Activated T-helper 9 cell treated with anti-CD3 and anti-CD28 coated beads, Interleukin-2, amount 50 U/mL, for 16 hours (primary cell): ENCODE measurements at places on chromosomes 1 and 21.
A peak's percentile ranks its signal among the peaks of the same experiment; 100 is the strongest.

DNA sequence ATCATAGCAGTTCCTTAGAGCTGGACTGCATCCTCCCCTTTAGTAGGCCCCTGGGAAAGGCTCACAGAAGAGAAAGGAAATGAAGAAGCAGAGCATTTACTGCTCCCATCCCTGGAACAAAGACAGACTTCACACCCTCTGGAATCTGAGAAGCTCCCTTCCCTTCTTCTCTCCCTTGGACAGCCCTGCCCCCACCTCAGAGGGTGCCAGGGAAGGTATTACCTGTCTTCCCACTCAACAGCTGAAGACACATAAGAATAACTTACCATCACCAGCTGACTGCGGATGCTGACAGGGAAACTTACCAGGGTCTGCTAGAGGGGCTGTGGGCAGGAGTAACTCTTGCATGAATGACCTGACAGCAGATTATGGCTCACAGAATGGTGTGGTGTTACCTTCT is 14.1 kb upstream of the FAAH start:
- no peak for DNase-seq

DNA sequence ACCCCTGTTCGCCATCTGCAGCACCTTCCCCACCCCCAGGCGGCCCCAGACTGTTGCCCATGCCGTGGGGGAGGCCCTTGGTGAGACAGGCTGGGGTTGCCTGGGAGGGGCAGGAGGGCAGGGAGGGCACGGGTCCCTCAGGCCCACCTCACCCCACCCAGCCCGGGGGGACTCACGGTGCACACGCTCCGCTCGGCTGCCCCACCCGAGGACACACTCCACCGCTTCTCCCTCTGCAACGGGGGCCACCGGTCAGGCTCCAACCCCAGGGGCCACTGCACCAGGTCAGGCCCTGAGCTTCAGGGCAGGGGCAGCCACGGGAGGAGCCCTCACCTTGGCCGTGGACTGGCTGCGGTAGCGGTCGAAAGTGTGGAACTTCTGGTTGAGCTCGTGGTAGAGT is 24.0 kb upstream of the COL16A1 start:
- no peak for DNase-seq

DNA sequence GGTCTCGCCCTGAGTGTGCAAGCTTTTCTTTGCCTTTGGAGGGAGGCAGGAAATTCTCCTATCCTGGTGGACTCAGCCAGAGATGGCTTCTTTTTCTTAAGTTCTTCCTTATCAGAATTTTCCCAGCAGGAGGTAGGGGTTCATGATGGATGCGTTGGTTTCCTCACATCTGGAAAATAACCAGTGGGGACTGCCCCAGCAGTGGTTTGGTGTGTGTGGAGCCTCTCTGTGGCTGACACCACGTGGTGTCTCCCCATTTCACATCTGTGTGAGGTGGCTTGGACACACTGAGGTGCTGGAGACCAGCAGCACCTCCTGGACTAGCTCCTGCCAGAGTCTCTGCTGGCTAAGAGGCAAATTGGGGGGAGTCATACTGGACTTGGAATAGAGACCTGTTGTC is 32.6 kb downstream of the B3GALT5 start:
- DNase-seq: no peak

- no peak for DNase-seq
Measured at GRCh38 chr21:36089946-36090345, 20.1 kb downstream of the CBR1 start.

GRCh38 chr1:26693599-26694572 is 1.9 kb upstream of the ARID1A start:
- no peak for DNase-seq

DNA sequence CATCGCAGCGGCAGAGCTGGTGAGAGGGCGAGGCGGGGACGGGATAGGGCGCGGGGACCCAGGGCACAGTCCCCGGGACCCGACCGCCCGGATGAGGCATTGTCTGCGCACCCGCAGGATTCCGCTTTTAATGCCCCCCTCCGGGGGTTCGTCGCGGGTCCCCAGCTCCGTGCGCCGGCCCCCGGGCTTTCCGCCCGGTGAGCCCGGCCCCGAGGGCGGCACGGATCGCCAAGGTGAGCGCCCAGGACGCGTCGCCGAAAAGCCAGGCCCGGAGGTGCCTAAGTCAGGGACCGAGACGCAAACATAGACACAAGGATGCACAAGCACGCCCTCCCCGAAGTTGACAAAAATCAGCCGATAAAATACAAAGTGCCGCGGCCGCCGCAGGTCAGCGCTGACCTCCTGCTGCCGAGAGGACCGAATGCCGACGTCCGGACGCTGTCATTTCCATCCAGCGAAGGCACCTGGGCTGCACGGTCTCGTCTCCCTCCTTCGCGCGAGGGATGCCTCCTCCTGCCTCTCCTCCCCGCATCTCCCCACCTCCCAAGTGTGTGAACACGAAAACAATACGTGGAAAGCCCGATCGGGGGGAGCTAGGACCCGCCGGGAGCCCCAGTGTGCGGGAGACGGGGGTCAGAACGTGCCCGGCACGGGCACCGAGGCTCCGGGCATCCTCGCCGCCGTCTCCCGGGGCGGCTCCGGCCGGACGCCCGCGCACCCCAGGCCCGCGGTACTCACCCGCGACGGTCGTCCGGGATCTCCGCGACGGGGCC is 101.1 kb upstream of the SOD1 start:
- peak; percentile 12 for DNase-seq

- DNase-seq: no peak
Measured at GRCh38 chr1:56557746-56558145, 21.6 kb downstream of the PLPP3 start.

- DNase-seq: no peak
Measured at GRCh38 chr1:66733348-66734017, 18.8 kb upstream of the DYNLT5 start.

DNA sequence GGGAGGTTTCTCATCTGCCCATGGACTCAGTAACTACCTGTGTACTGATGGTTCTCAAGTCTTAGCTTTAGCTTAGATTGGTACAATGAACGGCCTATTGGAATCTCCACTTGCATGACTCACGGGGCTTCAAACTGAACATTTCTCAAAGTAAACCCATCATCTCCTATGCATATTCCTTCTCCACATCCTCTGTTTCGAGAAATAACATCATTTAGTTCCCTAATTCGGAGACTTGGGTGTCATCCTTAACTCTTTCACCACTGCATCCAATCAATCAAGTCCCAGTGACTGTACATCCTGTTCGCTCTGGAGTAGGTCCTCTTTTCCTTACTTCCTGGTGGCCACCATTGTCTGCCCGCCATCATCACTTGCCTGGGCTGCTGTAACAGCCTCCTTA is 55.8 kb downstream of the LGR6 start:
- DNase-seq: no peak

DNA sequence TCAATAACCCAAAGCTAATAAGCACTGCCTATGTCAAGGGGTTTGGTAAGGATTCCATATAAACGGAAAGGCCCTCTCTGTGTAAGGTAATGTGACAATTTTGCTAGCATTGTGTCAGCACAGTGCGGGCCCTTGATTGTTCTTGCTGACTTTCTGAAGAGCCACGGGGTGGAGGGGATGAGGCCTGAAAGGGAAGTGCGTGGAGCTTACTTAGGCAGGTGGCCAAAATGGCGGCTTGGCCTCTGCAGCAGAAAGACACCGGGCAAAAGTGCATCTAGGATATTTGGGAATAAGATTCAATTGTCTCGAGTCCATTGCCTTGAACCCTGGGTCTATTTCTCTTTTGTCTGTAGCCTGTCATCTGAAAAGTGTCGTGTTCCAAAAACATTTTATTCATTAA is 114.3 kb downstream of the TGFB2 start:
- no peak for DNase-seq

GRCh38 chr1:11013160-11013531 is 692 bp downstream of the TARDBP start:
- no peak for DNase-seq

DNA sequence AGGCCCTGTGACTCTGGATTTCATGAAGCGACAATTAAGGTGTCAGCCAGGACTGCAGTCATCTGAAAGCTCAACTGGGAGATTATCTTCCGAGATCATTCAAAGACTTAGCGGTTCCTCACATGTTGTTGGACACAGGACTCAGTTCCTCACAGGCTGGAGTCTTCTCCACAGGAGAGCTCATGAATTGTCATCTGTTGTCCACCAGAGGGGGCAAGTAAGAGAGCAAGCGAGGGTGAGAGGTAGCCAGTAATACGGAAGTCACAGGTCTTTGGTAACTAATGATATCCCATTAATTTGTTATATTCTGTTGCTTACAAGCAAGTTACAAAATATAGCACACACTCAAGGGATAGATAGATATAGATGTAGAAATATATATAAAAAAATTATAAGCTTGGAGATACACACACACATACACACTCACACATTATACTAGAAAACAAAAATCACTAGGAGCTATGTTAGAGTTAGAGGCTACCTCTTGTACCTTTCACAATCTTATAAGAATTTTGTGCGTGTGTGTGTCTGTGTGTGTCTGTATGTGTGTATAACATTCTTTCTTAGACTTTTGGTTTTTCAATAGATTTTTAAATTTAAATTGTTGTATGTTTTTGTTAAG is 1695.3 kb downstream of the BRINP3 start:
- DNase-seq: no peak

GRCh38 chr1:58303841-58304240 is 242.7 kb downstream of the OMA1 start:
- no peak for DNase-seq

GRCh38 chr1:32706491-32706890 is 3.9 kb upstream of the SYNC start:
- no peak for DNase-seq

DNA sequence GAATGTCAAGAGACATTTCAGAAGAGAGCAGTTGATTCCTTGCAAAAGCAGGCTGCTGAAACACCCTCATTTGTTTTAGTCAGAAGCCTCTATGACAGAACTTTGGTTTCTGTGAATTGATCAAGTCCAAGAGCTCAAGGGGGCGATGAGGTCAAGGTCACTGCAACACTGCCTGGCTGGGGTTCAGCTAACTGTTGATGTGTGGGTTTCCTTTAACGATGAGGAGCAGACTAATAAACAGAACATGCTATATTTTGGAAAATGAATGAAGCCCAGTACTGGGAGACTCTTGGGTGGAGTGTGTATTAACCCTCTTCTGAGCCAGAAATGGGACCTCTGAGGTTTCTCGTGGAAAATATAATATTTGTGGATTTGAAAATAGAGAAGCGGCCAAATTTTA is 109.3 kb downstream of the ZC3H11B start:
- no peak for DNase-seq

DNA sequence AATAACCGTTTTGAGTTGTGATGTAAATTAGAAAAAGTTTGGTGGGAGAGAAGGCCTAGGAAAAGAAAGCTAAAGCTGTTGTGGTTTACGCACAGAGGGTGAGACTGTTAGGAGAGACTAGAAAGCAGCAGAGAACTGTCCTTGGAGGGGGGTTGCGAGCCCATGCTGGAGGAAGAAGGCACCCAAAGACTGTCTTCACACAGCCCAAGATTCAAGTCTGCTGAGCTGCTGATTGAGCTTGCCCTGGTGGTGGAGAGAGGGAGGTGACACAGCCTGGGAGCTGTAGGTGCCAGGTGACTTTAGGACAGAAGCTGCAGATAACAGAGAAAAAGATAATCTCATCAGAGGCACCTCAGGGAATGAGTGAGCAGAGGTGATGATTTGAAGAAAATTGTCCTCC is 18.3 kb upstream of the TLR5 start:
- DNase-seq: no peak

- no peak for DNase-seq
Measured at GRCh38 chr1:74812180-74812541, 79.2 kb downstream of the TYW3 start.
